ENCODE measurements at places on chromosomes 4 and X.

DNA sequence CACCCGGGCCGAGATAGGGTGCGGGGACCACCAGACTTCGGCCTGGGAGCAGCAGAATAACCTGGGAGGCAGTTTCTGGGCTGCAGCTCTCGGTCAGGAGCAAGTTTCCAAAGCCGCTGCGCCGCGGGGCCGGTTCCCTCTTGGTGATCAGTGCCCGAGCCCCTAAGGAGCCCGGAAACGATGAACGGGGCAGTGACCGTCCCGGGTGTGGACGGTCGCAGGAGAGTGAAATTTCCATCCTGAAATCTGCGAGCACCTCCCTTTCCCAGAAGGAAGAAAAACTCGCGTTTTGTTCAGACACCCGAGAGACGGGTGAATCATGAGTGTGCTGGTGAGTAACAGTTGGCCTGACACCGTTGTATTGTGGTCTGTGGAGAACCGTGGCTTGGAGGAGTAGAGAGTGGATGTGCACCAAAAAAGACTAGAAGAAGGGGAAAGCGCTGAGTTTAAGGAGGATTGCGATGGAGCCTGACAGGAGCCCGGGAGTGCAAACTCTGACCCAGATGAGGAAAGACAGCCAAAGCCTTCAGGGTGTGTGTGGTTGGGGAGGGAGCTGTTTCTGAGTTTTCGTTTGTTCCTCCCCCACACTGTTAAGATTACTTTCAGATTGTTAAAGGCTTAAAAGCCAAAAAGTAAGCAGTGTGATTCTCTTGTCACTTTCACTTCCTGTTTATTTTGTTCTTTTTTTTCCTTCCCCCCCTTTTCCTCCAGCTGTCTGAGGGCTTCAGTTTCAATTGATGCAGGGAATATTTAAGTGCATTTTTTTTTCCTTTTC lies 828 bp downstream of the MCUB start:
- DNase-seq, result peak; percentile 53

DNA sequence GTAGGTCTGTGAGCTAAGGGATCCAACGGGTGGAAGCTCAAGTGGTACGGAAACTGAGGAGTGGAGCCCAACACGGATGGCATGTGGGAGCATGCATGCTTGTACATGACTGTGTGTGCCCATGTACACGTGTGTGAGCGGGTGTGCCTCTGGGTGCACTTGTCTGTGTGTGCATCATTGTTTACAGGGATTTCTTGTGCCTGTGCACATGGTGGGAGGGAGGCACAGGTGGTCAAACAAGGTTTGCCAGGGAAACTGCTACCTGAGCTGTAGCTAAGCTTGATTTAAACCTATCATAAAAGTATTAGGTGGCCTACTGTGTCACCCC lies 122.5 kb upstream of the MAMLD1 start:
- DNase-seq, result no peak

DNA sequence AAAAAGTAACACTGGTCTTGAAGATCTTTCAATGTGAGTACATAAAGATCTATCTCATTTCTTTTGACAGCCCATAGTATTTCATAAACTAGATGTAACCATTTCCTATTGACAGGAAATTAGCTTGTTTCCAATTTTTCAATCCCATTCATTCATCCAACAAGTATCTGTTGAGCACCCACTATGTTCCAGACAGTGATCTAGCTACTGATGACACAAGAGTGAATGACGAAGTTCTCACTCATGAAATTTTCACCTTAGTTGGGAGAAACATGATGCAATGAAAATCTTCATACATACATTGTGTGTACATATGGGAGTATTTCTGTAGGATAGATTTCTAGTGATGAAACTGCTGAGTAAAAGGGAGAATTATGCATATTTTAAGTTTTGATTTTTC lies 1.7 kb downstream of the CD38 start:
- DNase-seq, result no peak

- no peak for DNase-seq
Measured at GRCh38 chrX:107936434-107936730, 45.8 kb downstream of the TEX13B start.

DNA sequence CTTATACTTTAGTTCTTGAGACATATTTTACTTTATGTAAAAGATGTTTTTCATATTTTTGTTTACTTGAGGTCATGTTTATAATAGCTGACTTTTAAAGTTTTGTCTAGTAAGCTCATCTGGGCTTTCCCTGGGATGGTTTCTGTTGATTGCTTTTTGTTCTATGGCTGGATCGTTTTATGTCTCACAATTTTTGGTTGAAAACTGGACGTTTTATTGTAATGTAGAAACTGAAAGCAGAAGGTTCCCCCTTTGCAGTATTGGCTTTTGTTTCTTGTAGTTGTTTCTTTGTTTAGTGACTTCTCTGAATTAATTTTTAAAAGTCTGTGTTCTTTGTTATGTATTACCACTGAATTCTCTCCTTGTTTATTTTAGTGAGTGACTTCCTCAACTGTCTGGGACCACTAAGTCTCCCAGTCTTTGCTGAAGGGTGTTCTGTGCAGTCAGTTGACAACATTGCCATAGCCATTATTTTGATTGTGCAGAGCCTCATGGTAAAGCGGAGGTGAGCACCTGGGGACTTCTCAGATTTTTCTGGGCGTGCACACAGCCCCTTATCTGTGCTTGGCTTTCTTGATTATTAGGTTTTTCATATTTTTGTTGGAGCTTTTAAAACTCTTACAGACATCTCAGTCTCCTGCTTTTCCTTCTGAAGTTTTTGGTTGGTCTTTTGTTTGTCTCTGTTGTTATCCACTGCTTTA lies 31.0 kb downstream of the KDM6A start:
- no peak for DNase-seq

GRCh38 chr4:138405934-138406567 lies 163.9 kb upstream of the SLC7A11 start:
- no peak for DNase-seq

- peak; percentile 63 for DNase-seq
Measured at GRCh38 chr4:185232370-185232769, 23.0 kb downstream of the SNX25 start.

GRCh38 chr4:159075531-159075932 lies 27.3 kb upstream of the RAPGEF2 start:
- DNase-seq, result no peak

DNA sequence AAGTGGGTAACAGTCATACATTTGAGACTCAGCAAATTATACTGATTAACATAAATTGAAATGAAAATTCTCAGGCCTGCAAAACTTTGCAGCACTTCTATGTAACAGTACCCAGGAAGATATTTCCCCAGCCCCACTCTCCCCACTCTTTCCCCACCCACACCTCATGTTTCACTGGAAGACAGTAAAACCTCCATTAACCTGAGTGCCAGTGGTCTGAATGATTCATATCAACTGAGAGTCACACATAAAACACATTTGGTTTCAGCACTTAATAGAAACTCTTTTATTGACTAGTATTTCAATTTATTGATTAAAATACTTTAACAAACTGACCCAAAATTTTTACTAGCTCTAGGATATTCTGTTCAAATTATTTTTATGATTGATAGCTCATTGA lies 6.9 kb downstream of the CXCL6 start:
- no peak for DNase-seq

GRCh38 chrX:119734897-119735339 lies 23.5 kb upstream of the SOWAHD start:
- peak; percentile 16 for DNase-seq

GRCh38 chrX:136456133-136456532 lies 31.6 kb upstream of the BRS3 start:
- DNase-seq, result no peak

GRCh38 chrX:22134681-22135080 lies 102.6 kb downstream of the PHEX start:
- no peak for DNase-seq

GRCh38 chrX:141176586-141177451 lies at the start of gene LDOC1:
LDOC1 (minus strand) TSS chrX:141177129; CDS start chrX:141177021, 108 bp downstream.
- no peak for DNase-seq

DNA sequence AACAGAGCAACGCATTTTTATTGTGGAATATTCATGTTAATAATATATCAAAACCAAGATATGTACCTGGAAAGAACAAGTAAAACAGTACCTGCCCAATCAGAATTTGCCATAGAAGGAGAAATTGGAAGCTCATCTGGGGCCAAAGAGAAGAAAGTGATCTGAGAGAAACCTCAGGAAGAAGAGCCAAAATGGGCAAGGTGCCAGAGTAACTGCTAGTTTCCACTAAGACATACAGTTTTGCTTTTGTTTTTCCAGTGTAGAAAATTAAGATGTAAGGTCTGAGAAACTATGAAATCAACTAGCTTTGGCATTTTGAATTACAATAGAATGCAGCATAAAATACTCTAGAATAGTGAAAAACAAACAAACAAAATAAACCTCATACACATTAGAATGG lies 2201.2 kb downstream of the ARAP2 start:
- DNase-seq, result no peak

GRCh38 chr4:152077582-152077981 lies 316.8 kb upstream of the GATB start:
- DNase-seq, result no peak

DNA sequence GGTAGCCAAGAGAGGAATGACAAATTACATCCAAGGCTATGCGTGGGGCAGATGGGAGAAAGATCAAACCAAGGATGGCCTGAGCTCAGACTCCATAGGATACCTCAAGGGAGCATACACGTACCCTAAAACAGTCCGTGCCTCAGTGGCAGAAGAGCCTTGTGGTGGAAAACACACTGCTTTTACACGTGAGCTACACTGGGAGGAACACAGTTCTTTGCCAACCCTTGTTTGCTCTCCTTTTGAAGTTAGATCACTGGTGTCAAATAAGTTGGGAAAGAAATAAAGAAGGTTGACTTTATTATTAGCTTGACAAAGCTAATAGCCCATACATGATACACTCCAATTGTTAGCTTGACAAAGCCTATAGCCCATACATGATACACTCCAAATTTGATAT lies 141.9 kb downstream of the MGST2 start:
- no peak for DNase-seq

DNA sequence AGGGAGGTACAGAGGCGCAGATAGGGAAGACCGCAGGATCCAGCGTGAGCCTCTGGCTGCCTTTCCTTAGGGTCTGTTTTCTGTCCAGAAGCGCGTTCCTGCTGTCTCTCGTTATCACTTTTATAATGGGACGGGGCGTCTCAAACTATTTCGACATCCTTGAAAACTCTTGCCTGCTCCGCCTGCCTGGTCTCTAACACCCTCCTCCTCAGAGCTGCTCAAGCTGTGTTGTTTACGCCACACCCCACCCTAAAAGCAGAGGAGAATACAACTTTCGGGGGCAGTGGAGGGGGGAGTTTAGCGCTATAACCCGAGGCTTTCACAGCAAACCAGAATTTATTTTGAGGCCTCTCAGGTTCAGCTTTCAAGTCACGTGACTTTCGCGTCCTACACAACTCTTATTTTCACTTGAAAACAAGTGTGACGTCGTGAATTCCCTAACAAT lies 646 bp upstream of the FAM3A start:
- DNase-seq, result peak; percentile 65

- DNase-seq, result no peak
Measured at GRCh38 chr4:163649557-163650091, 155.1 kb downstream of the TMA16 start.

DNA sequence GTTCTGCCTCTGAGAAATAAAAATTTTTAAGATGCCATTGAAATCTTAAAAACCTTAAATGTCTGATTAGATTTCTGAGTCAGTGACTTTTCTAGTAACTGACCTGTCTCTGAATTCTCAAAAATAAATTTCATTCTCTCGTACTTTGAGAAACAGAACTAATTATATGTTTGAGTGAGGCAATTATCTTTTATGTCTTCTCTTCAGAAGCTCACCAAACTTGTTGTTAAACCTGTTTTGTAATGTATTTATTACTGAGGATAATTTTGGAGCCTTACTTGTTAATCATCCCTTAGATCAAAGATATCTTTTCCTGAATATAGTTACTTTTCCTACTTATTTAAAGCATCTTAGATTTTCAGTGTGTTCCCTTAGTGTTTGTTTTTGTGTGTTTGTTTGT lies 64.5 kb upstream of the MMAA start:
- no peak for DNase-seq

DNA sequence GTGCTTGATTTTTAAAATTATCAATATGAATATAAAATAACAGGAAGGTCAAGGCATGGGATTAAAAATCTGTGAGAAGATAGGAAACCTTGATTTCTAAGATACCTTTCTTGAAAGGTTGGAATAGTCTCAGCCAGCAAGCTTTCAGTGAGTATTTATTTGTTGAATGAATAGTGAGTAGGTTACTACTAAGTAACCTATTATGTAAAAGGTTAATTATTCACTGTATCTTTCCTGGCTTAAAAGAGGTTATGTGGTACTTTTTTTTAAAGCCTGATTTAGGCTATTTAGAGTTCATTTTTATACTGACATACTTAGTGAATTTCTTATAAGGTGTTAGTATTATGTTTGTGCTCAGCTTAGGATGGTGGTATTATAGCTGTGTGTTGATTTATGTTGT lies 123.5 kb downstream of the PTPN13 start:
- peak; percentile 18 for DNase-seq

- no peak for DNase-seq
Measured at GRCh38 chr4:168119890-168120289, 27.6 kb downstream of the ANXA10 start.

DNA sequence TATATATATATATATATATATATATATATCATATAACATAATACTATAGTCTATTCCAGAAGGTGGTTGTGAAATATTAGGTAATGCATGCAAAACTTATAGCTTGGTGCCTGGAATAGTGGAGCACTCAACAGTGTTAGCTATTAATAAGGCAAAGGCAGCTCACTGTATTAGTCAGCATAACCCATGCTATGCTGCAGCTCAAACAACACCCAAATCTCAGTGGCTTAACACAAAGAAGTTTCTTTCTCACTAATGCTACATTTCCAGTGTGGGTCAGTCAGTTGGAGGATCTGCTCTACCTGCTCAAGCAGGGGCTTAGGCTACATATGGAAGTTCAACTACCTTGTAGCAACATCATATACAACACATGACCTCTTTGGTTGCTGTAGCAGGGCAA lies 5.2 kb upstream of the RPGR start:
- DNase-seq, result no peak

GRCh38 chrX:79182071-79182470 lies 37.6 kb downstream of the GPR174 start:
- no peak for DNase-seq

DNA sequence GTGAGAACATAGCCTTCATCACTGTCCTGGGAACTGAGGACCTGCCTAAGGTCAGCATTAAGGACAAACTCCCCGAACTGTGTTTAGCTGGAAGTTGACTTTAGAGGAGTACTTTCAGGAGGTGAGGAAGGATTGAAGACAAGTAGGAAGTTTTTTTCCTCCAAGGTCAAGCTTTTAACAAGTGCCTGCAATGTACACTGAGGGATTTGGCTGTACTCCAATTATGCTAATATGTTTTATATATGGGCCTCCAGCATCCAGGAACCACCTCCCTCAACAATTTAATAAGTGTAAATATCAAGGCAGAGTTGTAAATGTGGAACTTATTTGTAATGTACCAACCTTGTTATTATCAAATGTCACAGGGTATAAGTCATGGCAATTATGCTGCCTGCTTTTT lies 726.2 kb downstream of the RPA4 start:
- no peak for DNase-seq

GRCh38 chr4:150010525-150011126 lies 67.6 kb upstream of the DCLK2 start:
- peak; percentile 40 for DNase-seq

Data from small intestine (tissue), 16 donors.